ENCODE measurements at places on chromosomes 1 and 21. TPM values are rescaled to one million over a fixed set of nuclear protein-coding genes. Genes with fewer than 3 reads are reported as not detected.
A peak's percentile ranks its signal among the peaks of the same experiment; 100 is the strongest.

GRCh38 chr1:36076979-36077573 lies 6.8 kb upstream of the TEKT2 start:
- no peak for DNase-seq

DNA sequence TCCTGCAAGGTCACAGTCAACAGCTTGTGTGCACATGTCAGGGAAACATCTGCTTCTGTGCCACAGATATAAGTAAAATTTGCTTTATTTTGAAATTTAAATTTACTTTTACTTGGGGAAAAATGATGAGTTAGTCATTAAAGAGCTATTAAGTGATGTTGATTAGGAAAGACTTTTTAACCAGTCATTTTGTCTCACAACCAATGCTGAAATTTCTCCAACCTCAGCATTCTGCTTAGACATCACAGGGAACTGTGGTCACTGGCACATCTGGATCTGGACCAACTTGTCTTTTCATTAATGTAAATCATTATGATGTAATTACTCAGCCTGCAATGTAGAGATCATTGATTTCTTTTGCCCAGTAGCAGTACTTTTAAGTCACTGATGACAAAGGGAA lies 301.0 kb downstream of the TTLL7 start:
- DNase-seq = no peak

DNA sequence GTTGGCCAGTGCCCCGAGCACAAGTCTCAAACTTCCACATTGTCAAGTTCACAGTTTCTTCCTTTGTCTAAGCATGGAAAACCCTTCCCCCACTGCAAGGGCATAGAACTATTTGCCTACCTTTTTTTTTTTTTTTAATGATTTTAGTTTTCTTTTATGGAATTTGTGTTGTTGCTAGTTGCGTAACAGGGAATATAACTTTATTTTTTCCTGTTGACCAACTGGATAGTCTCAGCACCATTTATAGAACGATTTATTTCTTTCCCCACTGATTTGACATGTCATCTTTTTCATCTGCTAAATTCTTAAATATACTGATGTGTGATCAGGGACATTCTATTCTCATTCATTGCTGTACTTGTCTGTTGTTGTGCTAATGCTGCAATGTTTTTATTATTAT lies 83.0 kb downstream of the PEX14 start:
- DNase-seq = no peak

GRCh38 chr1:41533016-41533730 lies 48.7 kb upstream of the EDN2 start:
- peak; percentile 66 for DNase-seq

GRCh38 chr1:40802742-40803113 lies 19.1 kb downstream of the KCNQ4 start:
- no peak for DNase-seq

- DNase-seq = no peak
Observed at GRCh38 chr1:218349348-218350034, 4.4 kb downstream of the TGFB2 start.

DNA sequence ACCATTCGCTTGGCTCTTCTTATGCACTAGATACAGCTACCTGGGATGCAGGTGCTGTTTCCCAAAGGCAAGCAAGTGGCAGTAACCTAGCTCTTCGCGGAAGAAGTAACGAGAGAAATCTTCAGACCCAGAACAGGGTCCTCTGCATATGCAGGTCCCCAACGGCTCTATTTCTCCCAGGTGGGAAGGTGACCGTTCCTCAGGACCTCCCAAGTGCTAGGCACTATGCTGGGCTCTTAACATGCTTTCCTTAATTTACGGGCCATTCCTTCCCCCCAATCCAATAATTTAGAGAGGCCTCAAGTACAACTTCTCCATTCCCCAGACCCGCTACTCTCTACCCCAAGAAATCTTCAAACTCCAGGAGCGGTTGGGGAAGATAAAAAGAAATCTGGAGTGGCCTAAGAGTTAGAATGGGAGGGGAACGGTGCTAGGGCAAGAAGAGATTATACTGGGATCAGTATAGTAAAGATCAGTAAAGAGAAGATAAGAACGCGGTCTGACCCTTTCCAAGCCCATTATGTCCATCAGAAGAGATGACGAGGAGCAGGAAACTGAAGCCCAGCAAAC lies 410 bp downstream of the TXNDC12 start:
- no peak for DNase-seq

DNA sequence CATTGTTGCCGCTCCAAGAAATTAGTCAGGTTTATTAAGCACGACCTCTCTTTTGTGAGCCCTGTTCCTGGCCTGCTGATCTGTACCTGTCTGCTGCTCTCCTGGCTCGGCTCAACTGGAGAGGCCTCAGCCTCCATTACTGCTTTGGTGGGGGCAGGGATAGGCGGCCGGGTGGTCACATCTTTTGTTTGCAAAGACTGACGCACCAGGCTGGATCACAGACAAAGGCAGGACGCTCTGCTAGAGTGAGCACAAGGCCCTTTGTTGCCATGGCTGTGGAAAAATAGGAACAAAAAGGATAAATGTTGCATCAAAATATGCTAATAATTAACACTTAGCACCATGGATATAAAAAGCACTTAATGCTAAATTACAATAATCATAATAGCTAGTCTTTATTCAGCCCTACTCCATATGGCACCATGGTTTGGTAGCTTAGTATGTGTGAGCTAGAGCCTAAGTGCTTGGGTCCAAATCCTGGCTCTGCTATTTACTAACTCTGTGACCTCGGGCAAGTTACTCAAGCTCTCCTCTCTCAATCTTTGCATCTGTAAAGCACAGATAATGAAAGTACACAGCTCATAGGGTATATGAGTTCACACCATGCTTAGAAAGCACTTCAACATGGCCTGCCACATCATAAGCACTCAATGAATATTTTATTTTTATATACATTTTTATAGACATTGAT lies 28.9 kb upstream of the HPDL start:
- no peak for DNase-seq

DNA sequence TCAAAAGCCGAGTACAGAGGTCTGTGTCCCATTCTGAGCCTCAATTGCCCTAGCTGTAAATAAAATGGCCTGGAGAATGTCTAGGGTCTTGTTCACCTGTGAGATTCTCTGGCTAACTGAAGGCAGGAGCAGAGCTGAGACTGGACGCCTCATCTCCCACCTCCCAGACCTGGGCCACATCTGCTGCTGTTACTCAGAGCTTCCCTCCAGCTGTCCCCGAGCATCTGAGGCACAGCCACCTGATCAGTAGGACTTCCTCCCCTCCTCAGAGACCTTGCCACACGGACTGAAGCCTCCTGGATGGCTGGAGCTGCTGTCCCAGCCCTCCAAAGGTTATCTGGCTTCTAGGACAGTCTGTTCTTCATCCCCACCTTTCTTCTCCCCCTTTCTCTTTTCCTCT lies 62.4 kb downstream of the TMEM53 start:
- no peak for DNase-seq

- peak; percentile 59 for DNase-seq
Observed at GRCh38 chr1:228408869-228409805, 2.5 kb upstream of the TRIM11 start.

GRCh38 chr1:33563699-33564098 lies 91.3 kb downstream of the ZSCAN20 start:
- no peak for DNase-seq

DNA sequence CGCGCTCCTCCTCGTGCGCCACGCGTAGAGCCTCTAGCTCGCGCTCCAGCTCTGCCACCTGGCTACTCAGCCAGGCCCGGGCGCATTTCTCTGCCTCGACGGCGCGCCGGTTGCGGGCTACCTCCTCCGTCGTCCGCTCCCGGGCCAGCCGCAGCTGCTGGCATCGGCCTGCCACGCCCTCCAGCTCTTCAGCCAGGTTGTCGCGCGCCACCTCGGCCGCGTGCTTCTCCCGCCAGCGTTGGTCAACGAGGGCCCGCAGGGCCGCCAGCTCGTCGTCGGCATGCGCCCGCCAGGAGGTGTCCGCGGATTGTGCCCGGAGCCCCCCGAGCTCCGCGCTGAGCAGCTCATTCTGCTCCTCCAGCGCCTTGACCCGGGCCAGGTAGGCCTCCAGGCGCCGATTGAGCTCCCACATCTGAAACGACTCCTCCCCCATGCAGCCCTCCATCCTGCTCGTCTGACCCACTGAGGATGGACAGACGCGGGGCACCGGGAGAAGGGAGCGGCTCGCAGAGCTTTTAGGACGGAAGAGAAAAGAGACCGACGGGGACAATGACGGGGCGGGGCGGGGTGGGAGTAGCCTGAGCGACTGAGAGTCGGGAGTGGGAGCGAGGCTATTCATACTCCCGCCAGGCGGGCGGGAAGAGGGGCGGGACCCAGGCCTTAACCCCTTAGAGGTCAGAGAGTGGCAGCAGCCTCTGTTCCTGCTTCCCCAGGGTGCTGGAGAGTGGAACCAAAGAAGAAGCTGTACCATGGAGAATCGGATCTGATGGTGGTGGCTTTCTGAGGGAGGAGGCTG lies at the start of gene NES:
TSS of gene NES (minus strand) at position 588 of the 796 bp plus-strand sequence. CDS start at position 445, 143 bp downstream.
- peak; percentile 89 for DNase-seq

- DNase-seq = no peak
Observed at GRCh38 chr1:15107058-15107687, 46.4 kb upstream of the TMEM51 start.

- DNase-seq = no peak
Observed at GRCh38 chr1:153543736-153544135, 1.9 kb downstream of the S100A4 start.

DNA sequence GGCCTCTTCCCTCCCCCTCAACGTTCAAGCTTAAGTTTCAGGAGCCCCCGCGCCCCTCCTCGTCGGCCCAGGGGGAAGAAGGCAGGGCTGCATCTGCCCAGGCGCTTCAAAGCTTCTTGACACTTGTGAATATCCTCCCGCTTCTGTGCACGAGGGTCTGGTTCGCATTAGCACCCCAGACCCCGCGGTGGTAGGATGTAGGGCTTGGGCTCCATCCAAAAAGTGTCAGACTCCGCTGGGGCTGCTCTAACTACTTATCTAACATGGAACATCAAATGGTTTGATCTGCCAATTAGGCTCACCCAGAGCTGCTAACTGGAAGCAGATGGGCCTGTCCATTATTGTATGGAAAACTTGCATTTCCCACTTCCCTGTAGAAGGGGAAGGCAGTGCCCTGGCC lies 28.9 kb downstream of the TAS1R2 start:
- no peak for DNase-seq

Gene FCRLB
- 0.38 TPM for total RNA-seq

Gene SNX27
- total RNA-seq = 33.5 TPM

Data from cardiac septum (tissue), 1 donor.